ENCODE measurements at places on chromosomes 12 and 14. TPM values are rescaled to one million over a fixed set of nuclear protein-coding genes. Genes with fewer than 3 reads are reported as not detected.

The PPP4R4 gene
- 0.51 TPM for total RNA-seq

The OR6C65 gene
- total RNA-seq = not detected

The NFATC4 gene
- 59.9 TPM for total RNA-seq

The NELL2 gene
- 0.26 TPM for total RNA-seq

The ANKS1B gene
- total RNA-seq = 0.51 TPM
